GM23248 (cell line): ENCODE measurements at places on chromosomes 1 and 21. TPM values are rescaled to one million over a fixed set of nuclear protein-coding genes. Genes with fewer than 3 reads are reported as not detected.

Gene WNT3A
- polyA plus RNA-seq = not detected in 2 replicates

Gene IL12RB2
- 0.06 TPM in 1 of 2 replicates, not detected in the other for polyA plus RNA-seq

Gene FAM72D
- 1.6 and 2.4 TPM in 2 replicates for polyA plus RNA-seq

Gene TESK2
- 1.5 and 1.8 TPM in 2 replicates for polyA plus RNA-seq

Gene OR6Y1
- not detected in 2 replicates for polyA plus RNA-seq

Gene ITLN2
- not detected in 2 replicates for polyA plus RNA-seq

Gene ILDR2
- polyA plus RNA-seq = not detected in 2 replicates

Gene TLCD4
- 0.08 TPM in 1 of 2 replicates, not detected in the other for polyA plus RNA-seq

Gene C1orf216
- polyA plus RNA-seq = 20.0 and 21.6 TPM in 2 replicates

Gene TMPRSS3
- polyA plus RNA-seq = not detected in 2 replicates

Gene OR2L13
- polyA plus RNA-seq = not detected in 2 replicates

Gene FCN3
- polyA plus RNA-seq = not detected in 2 replicates

Gene RCAN3
- 7.9 and 8.6 TPM in 2 replicates for polyA plus RNA-seq

Gene AGO1
- polyA plus RNA-seq = 5.5 and 6.1 TPM in 2 replicates

DNA sequence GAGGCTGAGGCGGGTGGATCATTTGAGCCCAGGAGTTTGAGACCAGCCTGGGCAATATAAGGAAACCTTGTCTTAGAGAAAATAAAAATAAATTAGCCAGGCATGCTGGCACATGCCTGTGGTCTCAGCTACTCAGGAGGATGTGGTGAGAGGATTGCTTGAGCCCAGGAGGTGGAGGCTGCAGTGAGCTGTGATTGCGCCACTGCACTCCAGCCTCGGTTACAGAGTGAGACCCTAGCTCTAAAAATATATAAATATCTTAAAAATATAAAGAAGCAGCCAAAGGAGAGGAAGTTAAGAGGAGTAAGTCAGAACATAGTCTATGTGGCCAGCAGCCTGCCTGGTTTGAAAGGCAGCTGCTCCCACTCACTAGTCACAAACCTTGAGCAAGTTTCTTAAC, 4.5 kb upstream of the IL10RB start:
- H3K36me3 ChIP-seq = no peaks in the 10 kb centered on the region
- peak; percentile 45 for DNase-seq
- no peaks in the 10 kb centered on the region for H3K27me3 ChIP-seq
- no peak overlapping the region for H3K27ac ChIP-seq

DNA sequence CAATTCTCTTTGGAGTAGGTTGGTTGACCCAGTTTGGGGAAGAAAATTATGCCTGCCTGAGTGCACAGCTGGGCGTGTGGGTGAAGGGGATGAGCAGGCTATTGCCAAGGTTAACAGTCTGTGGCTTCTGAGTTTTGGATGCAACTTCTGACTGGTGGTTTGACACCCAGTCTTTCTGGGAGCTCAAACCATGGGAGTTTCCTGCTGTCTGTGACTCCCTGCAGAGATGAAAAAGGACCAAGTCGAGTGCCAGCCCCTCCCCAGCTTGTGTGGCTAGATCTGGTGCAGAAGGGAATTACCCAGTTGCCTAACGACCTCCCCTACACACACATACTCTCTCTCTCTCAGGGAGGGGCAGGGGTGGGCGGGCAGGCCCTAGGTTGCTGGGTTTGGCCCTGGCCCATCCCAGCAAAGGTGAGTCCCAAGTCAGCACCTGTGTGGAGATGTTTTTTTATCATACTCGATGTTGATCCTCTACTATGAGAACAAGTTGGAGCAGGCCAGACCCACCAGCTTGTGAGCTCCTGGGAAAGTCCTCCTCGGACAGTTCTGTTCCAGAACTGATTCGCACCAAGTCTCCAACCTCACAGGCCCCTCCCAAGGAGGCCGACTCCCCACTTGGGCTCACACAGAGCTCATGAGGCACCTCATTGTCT, 28.2 kb downstream of the PKP1 start:
- no peak overlapping the region for H3K27ac ChIP-seq
- no peaks in the 10 kb centered on the region for H3K36me3 ChIP-seq
- 0 out of 2 replicates have a peak, but pooled peaks cover 4% of the 10 kb centered on the region for H3K27me3 ChIP-seq
- H3K4me3 ChIP-seq = no peak overlapping the region
- peaks cover 12% of the 10 kb centered on the region for H3K4me1 ChIP-seq

- H3K4me1 ChIP-seq = no peaks in the 10 kb centered on the region
- H3K36me3 ChIP-seq = no peaks in the 10 kb centered on the region
- DNase-seq = no peak
- H3K4me3 ChIP-seq = no peak overlapping the region
Observed at GRCh38 chr1:188723332-188724020, 1754.2 kb downstream of the BRINP3 start.

DNA sequence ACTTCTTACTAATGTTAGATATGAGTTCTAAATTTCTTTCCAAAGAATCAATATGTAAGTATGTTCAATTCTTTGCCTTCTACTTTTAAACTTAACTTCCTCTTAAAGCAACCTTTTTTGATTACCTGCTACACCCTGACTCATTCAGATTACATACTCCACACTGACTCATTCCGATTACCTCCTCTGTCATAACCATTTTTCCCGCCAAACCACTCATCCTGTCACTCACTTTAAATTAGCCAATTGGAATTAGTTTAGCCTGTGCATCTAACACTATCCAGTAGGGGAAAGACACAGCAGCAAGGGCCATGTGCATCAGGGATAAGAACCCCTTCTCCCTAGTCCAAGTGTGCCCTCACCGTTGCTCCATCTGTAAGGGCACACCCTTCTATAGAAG, 815.5 kb downstream of the BRINP3 start:
- DNase-seq = no peak
- no peaks in the 10 kb centered on the region for H3K36me3 ChIP-seq
- H3K4me1 ChIP-seq = no peaks in the 10 kb centered on the region
- H3K27me3 ChIP-seq = no peaks in the 10 kb centered on the region

GRCh38 chr1:213423041-213423440, 372.0 kb downstream of the RPS6KC1 start:
- H3K4me3 ChIP-seq = no peak overlapping the region
- no peak for DNase-seq
- no peak overlapping the region for H3K27ac ChIP-seq
- no peaks in the 10 kb centered on the region for H3K36me3 ChIP-seq

GRCh38 chr1:28173980-28174297, 2.6 kb downstream of the PTAFR start:
- no peak overlapping the region for H3K4me3 ChIP-seq
- H3K36me3 ChIP-seq = no peaks in the 10 kb centered on the region
- no peaks in the 10 kb centered on the region for H3K27me3 ChIP-seq
- no peak overlapping the region for H3K27ac ChIP-seq

DNA sequence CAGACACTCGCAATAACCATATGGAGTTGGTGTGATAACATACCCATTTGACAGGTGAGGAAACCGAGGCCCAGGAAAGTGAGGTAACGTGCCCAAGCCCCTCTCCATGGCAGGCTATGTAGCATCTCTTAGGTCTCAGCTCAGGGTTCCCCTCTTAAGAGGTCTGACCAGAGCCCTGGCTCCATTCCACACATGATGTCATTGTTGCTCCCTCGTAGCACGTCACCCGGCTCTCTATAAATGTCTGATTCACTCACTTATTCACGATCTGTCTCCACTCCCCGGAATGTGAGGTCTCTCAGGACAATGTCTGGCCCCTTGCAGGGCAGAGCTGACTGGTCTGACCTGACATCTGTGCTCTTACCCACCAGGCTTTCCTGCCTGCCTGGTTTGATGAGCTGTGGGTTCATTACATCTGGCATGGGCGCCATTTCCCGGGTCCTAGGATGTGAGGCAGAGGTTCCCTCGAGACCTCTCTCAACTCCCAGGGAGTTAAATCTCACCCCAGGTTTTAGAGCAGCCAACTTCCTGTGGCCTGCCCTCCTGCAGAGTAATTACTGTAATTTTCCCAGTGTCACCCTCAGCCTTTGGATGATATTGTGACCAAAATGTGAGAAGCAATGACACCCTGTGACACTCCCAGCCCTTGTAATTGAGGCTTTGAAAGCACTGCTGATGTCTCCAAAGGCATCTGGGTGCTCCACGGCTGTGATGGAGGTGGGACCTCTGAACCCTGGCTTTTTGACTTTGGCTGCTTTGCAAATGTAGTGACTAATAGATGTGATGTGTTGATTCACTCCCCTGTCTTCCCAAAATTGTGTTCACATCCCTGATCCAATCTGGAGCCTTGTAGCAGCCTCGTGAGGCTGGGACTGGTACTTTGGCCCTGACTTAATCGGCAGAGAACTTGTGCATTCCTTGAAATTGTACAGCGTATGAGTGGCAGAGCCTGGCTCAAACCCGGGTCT, 10.6 kb downstream of the ACTL8 start:
- peak overlapping the region; percentile 11; the same call in 1 of the 2 replicates for H3K4me3 ChIP-seq
- no peaks in the 10 kb centered on the region for H3K36me3 ChIP-seq
- peak overlapping the region; percentile 96 for H3K27ac ChIP-seq
- H3K27me3 ChIP-seq = no peaks in the 10 kb centered on the region

GRCh38 chr1:61318319-61319125, 236.2 kb downstream of the NFIA start:
- peak overlapping the region; percentile 80 for H3K27ac ChIP-seq
- H3K36me3 ChIP-seq = no peaks in the 10 kb centered on the region
- H3K4me3 ChIP-seq = peak overlapping the region; percentile 52
- peaks cover 16% of the 10 kb centered on the region for H3K4me1 ChIP-seq
- no peaks in the 10 kb centered on the region for H3K27me3 ChIP-seq
- DNase-seq = peak; percentile 84

GRCh38 chr1:220189750-220190347, 82.4 kb downstream of the RAB3GAP2 start:
- H3K27me3 ChIP-seq = no peaks in the 10 kb centered on the region
- H3K27ac ChIP-seq = no peak overlapping the region
- H3K36me3 ChIP-seq = peaks cover 60% of the 10 kb centered on the region
- DNase-seq = peak; percentile 61
- H3K4me3 ChIP-seq = no peak overlapping the region
- H3K4me1 ChIP-seq = 0 out of 2 replicates have a peak, but pooled peaks cover under 1% of the 10 kb centered on the region

- DNase-seq = no peak
- no peak overlapping the region for H3K27ac ChIP-seq
- H3K27me3 ChIP-seq = no peaks in the 10 kb centered on the region
- H3K4me1 ChIP-seq = 0 out of 2 replicates have a peak, but pooled peaks cover 8% of the 10 kb centered on the region
- H3K4me3 ChIP-seq = no peak overlapping the region
- H3K36me3 ChIP-seq = no peaks in the 10 kb centered on the region
Observed at GRCh38 chr1:84116558-84116957, 27.5 kb upstream of the PRKACB start.

GRCh38 chr1:21182181-21182731, 5.6 kb upstream of the EIF4G3 start:
- no peak overlapping the region for H3K4me3 ChIP-seq
- peaks cover 10% of the 10 kb centered on the region for H3K4me1 ChIP-seq

DNA sequence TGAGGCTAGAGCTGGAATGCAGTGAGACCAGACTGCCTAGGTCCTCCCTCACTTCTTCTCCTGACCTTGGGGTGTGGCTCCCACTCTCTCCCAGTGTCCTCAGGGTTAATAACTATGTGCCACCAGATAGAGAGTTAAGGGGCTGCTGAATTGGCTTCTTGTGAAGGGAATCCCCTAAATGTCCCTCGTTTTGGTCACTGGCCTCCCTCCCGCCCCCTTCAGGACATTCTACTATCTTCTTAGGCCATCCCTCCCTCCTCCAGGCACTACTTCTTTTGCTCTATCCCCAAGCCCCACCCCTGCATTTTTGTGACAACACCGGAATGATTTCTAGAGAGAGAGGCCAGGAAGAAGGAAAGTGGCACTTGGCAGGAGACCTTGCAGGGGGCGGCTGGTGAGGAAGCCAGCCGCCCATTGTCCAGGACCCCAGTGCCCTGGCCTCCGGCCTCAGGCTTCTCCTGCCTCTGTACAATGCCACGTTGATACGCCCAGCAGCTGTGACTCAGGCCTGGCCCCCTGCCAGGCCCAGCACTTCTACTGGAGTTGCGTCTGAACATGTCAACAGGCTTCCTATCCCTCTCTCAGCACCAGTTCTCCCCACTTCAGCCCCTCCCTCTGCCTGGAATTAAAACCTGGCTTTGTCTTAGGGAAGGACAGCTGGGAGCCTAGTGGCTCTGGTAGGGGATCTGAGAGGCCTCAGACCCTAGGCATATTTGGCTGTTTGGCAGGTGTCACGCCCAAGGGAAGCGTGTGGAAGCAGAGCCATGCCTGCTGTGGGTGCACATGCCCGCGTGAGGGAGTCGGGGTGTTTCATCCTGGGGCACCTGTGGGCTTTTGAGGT, 9.1 kb downstream of the LMNA start:
- H3K36me3 ChIP-seq = peaks cover 10% of the 10 kb centered on the region; the same call in 1 of the 2 replicates
- H3K4me3 ChIP-seq = peak overlapping the region; percentile 100
- H3K27me3 ChIP-seq = no peaks in the 10 kb centered on the region
- H3K4me1 ChIP-seq = peaks cover 86% of the 10 kb centered on the region

- no peaks in the 10 kb centered on the region for H3K4me1 ChIP-seq
- no peak overlapping the region for H3K27ac ChIP-seq
- peaks cover 6% of the 10 kb centered on the region; the same call in 1 of the 2 replicates for H3K27me3 ChIP-seq
- no peak for DNase-seq
- H3K36me3 ChIP-seq = no peaks in the 10 kb centered on the region
- no peak overlapping the region for H3K4me3 ChIP-seq
Observed at GRCh38 chr21:44485254-44485793, 30.0 kb downstream of the LRRC3 start.

GRCh38 chr1:30085811-30086770, 637.3 kb downstream of the MATN1 start:
- H3K27me3 ChIP-seq = no peaks in the 10 kb centered on the region
- peak overlapping the region; percentile 58 for H3K4me3 ChIP-seq
- peak; percentile 50 for DNase-seq
- H3K27ac ChIP-seq = no peak overlapping the region
- H3K36me3 ChIP-seq = no peaks in the 10 kb centered on the region
- H3K4me1 ChIP-seq = peaks cover 14% of the 10 kb centered on the region

DNA sequence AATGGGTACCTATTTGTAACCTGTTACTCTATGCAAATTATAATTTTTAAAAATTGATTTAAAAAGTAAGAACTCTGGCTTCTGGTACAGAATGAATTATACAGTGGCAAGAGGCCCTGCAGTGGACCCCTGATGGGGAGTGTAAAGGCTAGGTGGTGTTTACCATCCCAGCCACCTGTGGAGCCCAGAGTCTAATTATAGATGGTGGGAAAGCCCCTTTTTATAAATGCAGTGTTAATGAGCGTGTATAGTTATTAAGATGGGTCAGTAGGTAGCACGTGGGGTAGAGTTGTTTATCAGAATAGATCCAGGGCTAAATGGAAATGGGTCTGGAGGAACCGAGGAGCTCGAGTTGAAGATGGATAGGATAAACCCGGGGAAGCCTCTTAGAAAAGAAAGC, 13.9 kb upstream of the PRELP start:
- H3K4me1 ChIP-seq = peaks cover 33% of the 10 kb centered on the region
- no peak overlapping the region for H3K4me3 ChIP-seq
- no peak for DNase-seq
- H3K27ac ChIP-seq = no peak overlapping the region

GRCh38 chr1:22283596-22283995, 140.7 kb upstream of the WNT4 start:
- H3K36me3 ChIP-seq = no peaks in the 10 kb centered on the region
- H3K4me3 ChIP-seq = no peak overlapping the region
- no peaks in the 10 kb centered on the region for H3K4me1 ChIP-seq
